H1 (cell line): ENCODE measurements at places on chromosomes 3 and 15. TPM values are rescaled to one million over a fixed set of nuclear protein-coding genes. Genes with fewer than 3 reads are reported as not detected.

Gene ROPN1B
- 0.09 and 0.30 TPM in 2 replicates for polyA plus RNA-seq

Gene SCAANT1
- polyA plus RNA-seq = not detected in 2 replicates

Gene FANCD2
- polyA plus RNA-seq = 22.8 and 33.1 TPM in 2 replicates

- no peak overlapping the region for H3K27ac ChIP-seq
- no peaks in the 10 kb centered on the region for H3K27me3 ChIP-seq
Observed at GRCh38 chr15:70142322-70143191, 44.8 kb upstream of the TLE3 start.

DNA sequence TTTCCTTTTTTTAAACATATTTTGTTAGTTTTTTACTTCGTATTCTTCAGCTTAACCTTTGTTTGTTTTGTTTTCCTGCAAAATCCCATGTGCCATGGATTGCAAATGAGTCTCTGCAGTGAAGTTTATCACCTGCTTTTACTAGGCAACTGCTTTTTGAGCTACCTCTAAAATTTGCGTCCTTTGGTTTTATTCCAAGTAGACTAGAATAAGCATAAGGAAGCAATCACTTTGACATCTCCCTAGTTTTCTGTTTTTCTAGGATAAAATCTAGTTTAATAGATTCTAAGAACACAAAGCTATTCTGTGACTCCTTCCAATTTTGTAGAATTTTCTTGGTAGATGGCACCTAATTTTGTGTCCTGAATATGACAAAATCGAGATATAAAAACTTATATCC, 1059.2 kb downstream of the OTOL1 start:
- no peaks in the 10 kb centered on the region for H3K4me1 ChIP-seq
- no peak overlapping the region for H3K27ac ChIP-seq
- no peaks in the 10 kb centered on the region for H3K36me3 ChIP-seq
- H3K27me3 ChIP-seq = no peaks in the 10 kb centered on the region

- H3K27me3 ChIP-seq = no peaks in the 10 kb centered on the region
- H3K4me3 ChIP-seq = peak overlapping the region; percentile 18; the same call in 1 of the 2 replicates
- H3K27ac ChIP-seq = no peak overlapping the region
- H3K36me3 ChIP-seq = no peaks in the 10 kb centered on the region
- DNase-seq = no peak
Observed at GRCh38 chr3:177460047-177460446, 262.8 kb upstream of the TBL1XR1 start.

- H3K4me3 ChIP-seq = no peak overlapping the region
- no peak for DNase-seq
- no peaks in the 10 kb centered on the region for H3K4me1 ChIP-seq
- no peaks in the 10 kb centered on the region for H3K27me3 ChIP-seq
- no peaks in the 10 kb centered on the region for H3K36me3 ChIP-seq
Observed at GRCh38 chr3:171648069-171648468, 162.2 kb downstream of the PLD1 start.

- DNase-seq = no peak
- H3K4me1 ChIP-seq = no peaks in the 10 kb centered on the region
- no peaks in the 10 kb centered on the region for H3K36me3 ChIP-seq
- no peak overlapping the region for H3K27ac ChIP-seq
Observed at GRCh38 chr3:175852560-175852959, 993.4 kb downstream of the NAALADL2 start.

GRCh38 chr15:68697711-68698690, 119.2 kb downstream of the CORO2B start:
- no peak overlapping the region for H3K4me3 ChIP-seq
- no peaks in the 10 kb centered on the region for H3K36me3 ChIP-seq
- H3K27ac ChIP-seq = no peak overlapping the region
- no peaks in the 10 kb centered on the region for H3K27me3 ChIP-seq

DNA sequence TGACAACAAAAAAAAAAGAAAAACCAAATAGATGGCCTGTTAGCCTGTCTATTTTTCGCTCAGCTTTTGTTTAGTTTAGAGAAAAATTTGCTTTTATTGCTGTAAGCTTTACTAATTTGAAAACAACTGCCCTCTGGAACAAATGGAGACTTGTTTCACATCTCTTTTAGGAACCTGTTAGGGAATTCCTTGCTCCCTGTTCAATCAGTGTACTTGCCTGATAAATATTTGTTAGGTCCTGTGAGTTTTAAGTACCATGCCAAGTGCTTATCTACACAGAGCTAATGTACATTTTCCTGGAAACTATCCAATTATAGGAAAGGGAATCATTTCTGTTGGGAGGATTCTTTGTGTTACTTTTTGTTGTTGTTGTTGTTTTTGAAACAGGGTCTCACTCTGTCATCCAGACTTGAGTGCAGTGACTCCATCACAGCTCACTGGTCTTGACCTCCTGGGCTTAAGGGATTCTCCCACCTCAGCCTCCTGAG, 3.5 kb upstream of the LIPH start:
- no peak overlapping the region for H3K27ac ChIP-seq
- H3K4me3 ChIP-seq = no peak overlapping the region
- DNase-seq = no peak
- no peaks in the 10 kb centered on the region for H3K27me3 ChIP-seq

DNA sequence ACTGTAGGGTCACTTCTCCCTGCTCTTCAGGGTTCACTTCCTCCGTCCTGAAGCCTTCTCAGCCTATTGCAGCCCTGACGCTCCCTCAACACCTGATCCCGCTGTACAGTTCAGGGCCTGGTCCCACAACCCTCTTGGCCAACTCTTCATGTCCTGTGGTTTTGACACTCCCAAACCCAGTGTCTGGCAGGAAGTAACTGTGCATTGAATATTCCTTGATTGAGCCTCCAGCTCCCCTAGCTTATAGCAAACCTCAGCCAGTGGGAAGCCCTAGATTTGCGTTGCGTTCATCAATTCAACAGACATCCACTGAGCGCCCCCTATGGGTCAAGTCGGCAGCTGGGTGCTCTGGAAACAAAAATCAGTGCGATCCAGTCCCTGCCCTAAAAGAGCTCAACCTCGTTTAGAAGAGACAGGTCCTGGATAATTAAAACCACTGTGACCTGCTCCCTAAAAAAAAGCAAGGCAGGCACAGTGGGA, 13.5 kb downstream of the UBAP1L start:
- no peaks in the 10 kb centered on the region for H3K4me1 ChIP-seq
- peak overlapping the region; percentile 36 for H3K4me3 ChIP-seq
- no peaks in the 10 kb centered on the region for H3K36me3 ChIP-seq
- peak; percentile 96 for DNase-seq
- H3K27me3 ChIP-seq = peaks cover 5% of the 10 kb centered on the region; the same call in 1 of the 2 replicates
- no peak overlapping the region for H3K27ac ChIP-seq

DNA sequence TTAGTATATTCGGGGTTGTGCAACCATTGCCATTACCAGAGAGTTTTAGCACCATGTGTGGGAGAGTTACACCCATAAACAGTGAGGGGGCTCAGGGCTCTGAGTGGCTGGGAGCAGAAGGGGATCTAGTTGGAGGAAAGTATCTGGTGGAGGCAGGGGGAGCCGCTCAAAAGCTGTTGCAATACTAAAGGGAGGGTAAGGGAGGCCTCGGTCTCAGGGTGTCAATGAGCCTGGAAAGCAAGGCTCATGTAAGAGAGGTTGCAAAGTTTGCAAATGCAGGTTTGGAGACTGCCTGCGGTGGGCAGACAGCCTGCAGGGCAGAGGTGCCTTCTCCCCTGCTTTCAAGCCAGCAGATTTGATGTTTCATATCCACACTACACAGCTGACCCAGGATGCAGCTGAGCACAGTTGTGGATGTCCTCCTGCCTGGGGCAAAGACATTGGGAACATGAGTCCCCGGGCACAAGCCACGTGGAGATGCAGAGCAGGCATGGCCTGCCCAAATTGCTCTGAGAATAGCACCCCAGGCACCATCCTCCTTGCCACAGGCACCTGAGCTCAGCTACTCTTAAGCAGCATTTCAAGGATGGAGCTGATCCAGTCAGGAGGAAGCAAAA, 181.4 kb downstream of the TLE3 start:
- no peak overlapping the region for H3K4me3 ChIP-seq
- no peaks in the 10 kb centered on the region for H3K36me3 ChIP-seq
- H3K27ac ChIP-seq = no peak overlapping the region
- peaks cover 4% of the 10 kb centered on the region for H3K4me1 ChIP-seq
- H3K27me3 ChIP-seq = peaks cover 3% of the 10 kb centered on the region; the same call in 1 of the 2 replicates
- DNase-seq = no peak

DNA sequence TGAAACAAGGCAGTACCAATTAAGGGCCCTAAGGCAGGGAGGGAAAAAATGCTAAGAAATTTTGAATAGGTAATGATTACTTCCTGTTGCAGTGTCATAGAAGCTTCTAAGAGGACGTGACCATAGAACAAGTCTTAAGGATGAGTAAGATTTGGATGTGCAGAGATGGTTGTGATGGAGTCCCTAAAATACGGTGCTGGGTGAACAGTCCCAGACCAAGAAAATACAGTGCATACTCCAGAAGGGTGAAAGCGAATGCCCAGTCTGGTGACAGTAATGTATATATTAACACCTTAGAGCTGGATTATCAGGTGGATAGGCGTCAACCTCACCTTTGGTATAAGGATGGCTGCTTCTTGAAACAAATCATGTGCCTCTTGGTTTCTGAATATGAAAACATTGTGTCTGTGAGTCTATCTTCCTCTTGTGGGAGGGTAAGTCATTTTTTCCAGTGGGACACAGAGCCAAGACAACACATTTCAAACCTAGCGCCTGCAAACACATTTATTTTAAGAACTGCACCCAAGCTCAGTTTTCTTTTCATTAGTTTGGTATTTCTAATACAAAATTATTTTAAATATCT, 101.2 kb upstream of the TP63 start:
- H3K36me3 ChIP-seq = no peaks in the 10 kb centered on the region
- H3K4me1 ChIP-seq = no peaks in the 10 kb centered on the region
- H3K27ac ChIP-seq = no peak overlapping the region
- no peak for DNase-seq

GRCh38 chr3:164451072-164451910, 627.0 kb downstream of the SI start:
- DNase-seq = no peak
- no peak overlapping the region for H3K27ac ChIP-seq
- no peaks in the 10 kb centered on the region for H3K4me1 ChIP-seq
- no peaks in the 10 kb centered on the region for H3K36me3 ChIP-seq
- no peaks in the 10 kb centered on the region for H3K27me3 ChIP-seq

DNA sequence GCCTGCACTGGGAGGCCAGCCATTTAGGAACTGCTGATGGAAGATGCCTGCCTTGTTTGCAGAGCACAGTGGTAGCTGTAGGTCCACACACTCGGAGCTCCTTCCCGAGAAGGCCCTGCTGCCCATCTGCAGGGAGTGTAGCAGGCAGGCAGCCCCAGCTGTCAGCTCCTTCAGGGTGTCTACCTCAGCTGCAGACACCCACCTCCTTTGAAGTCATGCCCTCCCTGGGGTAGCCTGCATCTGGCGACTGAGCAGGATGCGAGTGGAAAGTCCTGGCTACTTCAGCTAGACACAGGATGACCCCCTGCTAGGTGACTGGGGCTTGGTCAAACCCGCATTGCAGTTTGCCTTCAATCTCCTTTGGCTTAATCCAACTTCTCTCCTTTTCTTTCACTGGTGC, 93.2 kb upstream of the TLE3 start:
- peaks cover 3% of the 10 kb centered on the region for H3K4me1 ChIP-seq
- H3K27me3 ChIP-seq = no peaks in the 10 kb centered on the region
- H3K36me3 ChIP-seq = no peaks in the 10 kb centered on the region
- no peak overlapping the region for H3K27ac ChIP-seq
- DNase-seq = no peak
